ENCODE measurements at places on chromosomes 13 and 19.

DNA sequence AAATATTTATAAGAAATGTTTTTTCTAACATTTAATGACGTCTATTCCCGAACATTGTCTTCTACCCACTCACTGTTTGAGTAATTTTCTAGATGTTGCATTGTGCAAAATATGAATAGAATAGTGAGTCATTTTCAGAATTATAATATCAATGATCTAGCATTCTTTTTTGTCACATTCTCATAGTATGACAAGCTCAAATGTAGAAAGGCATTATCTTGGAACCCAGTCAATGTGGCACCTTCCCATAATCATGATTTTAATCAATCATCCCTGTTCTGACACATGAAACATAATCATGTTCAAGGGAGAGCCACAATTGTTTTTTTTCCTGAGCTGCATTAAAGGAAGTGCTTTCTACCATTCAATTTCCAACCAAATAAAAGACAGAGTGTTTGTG, 265.8 kb downstream of the OXGR1 start:
- DNase-seq: no peak

DNA sequence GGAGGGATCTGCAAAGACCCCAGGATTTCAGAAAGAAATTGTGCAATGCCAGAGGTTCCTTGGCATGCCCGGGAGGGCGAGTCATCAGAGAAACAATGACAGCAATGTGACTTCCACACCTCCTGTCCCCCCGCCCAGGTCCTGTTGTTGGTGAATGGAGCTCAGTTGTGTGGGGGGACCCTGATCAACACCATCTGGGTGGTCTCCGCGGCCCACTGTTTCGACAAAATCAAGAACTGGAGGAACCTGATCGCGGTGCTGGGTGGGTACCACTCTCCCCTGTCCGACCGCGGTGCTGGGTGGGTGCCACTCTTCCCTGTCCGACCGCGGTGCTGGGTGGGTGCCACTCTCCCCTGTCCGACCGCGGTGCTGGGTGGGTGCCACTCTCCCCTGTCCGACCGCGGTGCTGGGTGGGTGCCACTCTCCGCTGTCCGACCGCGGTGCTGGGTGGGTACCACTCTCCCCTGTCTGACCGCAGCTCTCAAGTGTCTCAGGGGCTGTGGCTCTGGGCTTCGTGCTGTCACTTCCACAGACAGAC, 5.2 kb upstream of the F10 start:
- DNase-seq: no peak

- DNase-seq: no peak
Measured at GRCh38 chr13:20431080-20431479, 94.6 kb downstream of the CRYL1 start.

GRCh38 chr13:30792285-30793000, 57.1 kb downstream of the ALOX5AP start:
- DNase-seq: peak; percentile 89

- DNase-seq: no peak
Measured at GRCh38 chr19:46080561-46080960, 39.8 kb upstream of the IGFL4 start.

- peak; percentile 14 for DNase-seq
Measured at GRCh38 chr13:80361298-80361697, 20.4 kb upstream of the SPRY2 start.

GRCh38 chr19:15200553-15201364, at the start of gene NOTCH3:
NOTCH3 (minus strand) TSS chr19:15200995; CDS start chr19:15200905, 90 bp downstream.
- DNase-seq: peak; percentile 66

DNA sequence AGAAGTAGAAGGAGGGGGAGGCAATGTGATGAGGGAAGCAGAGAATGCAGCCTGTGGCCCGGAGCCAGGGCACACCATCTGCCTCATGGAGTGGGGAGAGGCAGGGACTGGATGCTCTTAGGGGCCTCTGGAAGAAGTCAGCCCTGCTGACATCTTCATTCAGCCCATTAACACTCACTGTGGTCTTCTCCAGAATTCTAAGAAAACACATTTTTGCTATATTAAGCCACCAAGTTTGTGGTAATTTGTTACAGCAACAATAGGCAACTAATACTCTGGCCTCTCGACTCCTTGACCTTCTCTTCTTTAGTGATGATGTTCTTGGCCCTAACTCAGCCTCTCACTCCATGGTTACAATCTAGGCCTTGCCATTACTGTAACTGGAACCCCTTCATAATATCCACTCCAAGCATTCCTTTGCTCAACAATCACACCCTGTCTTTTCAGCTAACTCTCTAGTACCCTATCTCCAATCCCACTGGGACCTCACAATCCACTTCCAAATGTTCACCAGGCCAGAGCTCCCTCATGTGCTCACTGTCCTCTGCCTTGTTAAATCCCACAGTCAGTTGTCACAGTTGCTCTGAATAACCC, 98.5 kb downstream of the MIPEP start:
- peak; percentile 35 for DNase-seq

- no peak for DNase-seq
Measured at GRCh38 chr19:30049846-30050667, 108.0 kb downstream of the URI1 start.

DNA sequence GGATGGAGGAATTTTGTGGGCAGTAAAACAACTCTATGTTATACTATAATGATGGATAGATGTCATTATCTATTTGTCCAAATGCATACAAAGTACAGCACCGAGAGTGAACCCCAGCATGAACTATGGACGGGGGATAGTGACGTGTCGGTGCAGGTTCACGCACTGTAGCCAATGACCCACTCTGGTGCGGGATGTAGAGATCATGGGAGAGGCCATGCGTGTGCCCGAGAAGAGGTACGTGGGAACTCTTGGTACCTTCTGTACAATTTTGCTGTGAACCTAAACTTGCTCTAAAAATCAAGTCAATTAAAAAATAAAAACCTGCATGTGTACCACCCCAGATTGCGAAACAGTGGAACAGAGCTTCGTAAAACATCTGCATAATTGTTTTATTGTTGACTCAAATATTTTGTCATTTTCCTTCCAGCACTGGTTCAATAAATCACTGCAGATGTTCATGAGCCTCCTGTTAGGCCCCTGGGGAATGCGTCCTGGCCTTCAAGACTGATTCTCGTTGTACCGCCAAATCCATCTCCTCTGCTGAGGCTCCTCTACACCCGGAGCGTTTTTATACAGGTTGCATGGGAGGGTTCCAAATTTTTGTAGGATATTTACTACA, 30.9 kb downstream of the COL4A1 start:
- DNase-seq: peak; percentile 94

GRCh38 chr19:3448616-3449334, 31.6 kb downstream of the SMIM24 start:
- DNase-seq: no peak

Data from muscle of leg (tissue), 16 donors.